Calu3 (cell line): ENCODE measurements at places on chromosomes 13 and 19.
A peak's percentile ranks its signal among the peaks of the same experiment; 100 is the strongest.

- DNase-seq: no peak
These were observed 8.4 kb upstream of the CYP2B6 start for GRCh38 chr19:40982594-40983101.

DNA sequence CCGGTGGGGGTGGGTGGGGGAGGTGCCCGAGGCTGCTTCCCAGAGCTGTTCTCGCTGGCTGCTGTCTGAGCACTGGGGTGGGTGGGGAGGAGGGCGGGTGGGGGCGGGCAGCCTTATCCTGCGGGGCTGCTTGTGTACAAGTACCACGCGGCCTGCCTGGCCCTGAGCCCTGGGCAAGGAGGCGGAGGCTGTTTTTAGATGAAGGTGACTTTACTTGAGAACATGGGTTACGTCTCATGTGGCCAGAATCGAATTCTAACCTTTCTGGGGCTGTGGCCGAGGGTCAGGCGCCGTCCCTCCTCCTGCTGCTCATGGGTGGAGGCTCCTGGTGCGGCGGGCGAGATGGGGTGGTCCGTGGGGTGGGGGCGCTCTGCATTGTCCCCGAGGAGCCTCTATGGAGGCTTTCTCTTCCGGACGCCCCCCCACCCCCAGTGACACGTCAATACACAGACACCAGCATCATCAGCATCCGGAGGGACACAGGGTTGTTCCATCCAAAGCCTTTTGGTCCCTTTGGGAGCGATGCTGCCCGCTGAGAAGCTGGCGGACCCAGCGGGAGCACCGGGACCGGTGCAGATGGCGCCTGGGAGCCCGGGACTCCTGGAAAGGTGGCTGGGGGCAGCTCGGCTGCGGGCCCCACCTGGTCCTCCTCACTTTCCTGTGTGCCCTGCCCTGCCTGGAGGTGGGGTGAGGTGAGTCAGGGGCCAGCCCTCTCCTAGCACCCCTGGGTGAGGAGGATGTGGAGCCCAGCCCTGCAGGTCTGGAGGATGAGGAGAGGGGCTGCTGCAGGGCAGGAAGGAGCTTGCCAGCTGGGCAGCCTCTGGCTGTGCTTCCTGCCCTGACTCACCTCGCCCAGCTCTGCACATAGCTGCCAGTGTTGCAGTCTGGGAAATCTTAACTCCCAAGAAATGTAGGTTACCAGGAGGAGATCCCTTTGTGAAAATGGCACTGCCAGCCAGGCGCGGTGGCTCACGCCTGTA is 3.4 kb downstream of the BSG start:
- no peak for DNase-seq

DNA sequence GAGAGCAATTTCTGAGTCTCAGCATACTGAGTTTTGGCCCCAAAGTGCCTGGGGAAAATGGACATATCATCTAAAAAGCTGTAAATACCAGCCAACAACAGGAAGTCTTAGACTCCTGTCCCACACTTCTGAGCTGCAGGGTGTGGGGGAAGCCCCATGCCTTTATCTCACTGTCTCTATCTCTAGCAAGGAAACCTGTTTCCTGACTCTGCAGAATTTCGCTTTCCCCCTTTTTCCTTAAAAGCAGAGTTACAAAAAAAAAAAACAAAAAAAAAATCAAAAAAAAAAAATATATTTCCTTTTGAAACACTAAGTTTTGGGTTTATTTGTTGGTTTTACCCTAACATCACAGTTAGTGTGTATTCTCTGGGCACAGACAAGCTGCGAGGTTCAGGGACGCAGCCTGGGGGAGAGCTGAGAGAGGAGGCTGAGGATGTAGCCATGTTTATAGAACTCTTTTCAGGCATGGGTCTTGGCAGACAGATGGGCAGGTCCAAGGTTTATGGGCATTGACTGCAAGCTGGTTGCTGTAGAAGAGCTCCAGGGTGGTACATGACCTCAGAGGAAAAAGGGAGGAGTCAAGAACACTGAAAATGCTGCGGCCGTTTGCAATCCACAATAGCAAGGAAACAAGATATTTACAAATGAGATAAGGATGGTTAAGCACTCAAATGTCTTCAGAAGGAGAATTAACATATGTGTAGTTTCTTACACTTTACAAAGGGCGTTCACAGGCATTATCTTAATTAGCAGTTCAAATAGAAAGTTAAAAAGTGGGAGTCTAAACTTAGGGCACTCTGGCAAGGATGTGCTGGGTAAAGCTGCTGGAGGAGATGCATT is 4.9 kb downstream of the MBNL2 start:
- DNase-seq: no peak

DNA sequence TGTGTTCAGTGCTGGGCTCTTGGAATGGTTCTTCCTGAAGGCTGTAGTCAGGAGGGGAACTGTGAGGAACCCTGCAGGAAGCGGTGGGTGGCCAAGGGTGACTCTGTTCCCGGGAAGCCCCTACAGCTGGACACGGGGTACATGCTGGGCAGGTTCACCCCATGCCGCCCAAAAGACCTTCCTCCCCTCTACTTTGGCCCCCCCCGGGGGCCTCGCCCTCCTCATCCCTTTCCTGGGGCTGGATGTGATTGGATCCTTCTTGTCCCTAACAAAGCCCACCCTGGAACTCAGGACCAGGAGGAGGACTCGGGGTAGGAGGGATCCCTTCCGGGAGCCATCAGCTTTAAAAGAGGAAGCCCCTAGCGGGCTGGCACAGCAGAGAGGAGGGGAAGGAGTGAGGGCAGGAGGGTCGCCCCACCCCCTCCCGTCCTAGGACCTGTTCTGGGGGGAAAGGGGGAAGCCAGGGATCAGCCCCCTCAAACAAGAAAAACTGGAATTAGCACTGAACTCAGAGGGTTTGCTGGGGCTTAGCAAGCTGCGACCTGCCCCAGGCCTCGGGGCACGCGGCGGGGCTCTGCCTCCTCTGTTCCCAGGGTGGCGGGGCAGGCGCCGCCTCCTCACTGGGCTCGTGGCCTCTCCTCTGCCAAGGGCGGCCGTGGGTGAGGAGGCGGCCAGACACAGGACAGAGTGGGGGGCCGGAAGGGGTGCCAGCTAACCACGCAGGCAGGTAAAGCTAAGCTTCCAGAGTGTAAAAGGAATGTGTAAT is 4.0 kb downstream of the CEBPA start:
- DNase-seq: no peak

- no peak for DNase-seq
These were observed 45.8 kb downstream of the VWA8 start for GRCh38 chr13:41915081-41915480.

DNA sequence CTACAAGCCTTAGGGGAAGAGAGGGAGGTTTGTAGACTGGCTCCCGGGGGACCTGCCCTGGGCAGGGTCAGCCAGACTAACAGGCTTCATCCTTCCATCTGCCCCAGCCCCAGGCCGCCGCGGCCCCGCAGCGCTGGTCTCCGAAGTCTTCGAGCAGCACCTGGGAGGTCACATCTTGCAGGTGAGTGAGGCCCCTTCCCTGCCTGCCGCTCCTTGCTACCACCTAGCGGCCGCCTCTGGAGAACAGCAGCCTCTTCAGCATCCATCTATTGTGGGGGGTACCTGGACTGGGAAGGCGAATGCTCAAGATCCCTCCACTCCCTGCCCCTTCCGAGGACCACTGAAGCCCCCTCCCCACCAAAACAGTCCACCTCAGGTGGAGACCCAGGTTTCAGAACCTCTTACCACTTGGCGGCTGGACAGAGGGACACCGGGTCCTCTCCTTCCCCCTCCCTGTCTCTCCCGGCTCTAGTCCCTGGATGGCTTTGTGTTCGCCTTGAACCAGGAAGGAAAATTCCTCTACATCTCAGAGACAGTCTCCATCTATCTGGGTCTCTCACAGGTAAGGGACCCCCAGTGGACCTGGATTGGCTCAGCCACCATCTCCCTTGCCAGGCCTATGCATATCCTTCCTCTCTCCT is 12.7 kb downstream of the NPAS1 start:
- peak; percentile 86 for DNase-seq

- DNase-seq: no peak
These were observed 122.7 kb upstream of the FRY start for GRCh38 chr13:31908696-31909411.

GRCh38 chr13:104954210-104954609 is 1581.3 kb downstream of the EFNB2 start:
- DNase-seq: no peak

DNA sequence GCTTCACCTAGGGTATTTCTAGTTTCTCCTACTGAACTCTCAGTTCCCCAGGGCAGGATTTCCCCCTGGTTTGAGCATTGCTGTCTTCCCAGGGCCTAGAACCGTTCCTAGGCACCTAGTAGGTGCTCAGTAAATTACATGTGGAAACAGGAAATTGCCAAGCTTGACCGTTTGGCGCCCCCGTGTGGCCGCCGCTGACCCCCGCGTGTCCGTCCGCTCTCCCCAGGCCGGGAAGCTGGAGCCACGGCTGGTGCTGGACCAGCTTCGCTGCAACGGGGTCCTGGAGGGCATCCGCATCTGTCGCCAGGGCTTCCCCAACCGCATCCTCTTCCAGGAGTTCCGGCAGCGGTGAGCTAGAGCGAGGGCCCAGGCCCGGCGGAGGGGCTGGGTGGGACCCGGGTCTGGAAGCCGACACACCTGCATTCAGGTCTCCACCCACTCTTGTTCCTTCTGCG is 55.5 kb downstream of the MYH14 start:
- peak; percentile 70 for DNase-seq

- DNase-seq: no peak
These were observed 8.0 kb downstream of the VSIG10L start for GRCh38 chr19:51333836-51334460.

GRCh38 chr13:20134732-20135131 is 26.1 kb downstream of the GJA3 start:
- DNase-seq: no peak
